Peyer's patch (tissue), 4 donors: ENCODE measurements at places on chromosomes 5 and 9. TPM values are rescaled to one million over a fixed set of nuclear protein-coding genes. Genes with fewer than 3 reads are reported as not detected.

GRCh38 chr5:11121885-11122284, 360.9 kb upstream of the DAP start:
- no peaks in the 10 kb centered on the region for H3K36me3 ChIP-seq
- H3K4me3 ChIP-seq: no peak overlapping the region
- DNase-seq: no peak
- H3K27ac ChIP-seq: no peak overlapping the region
- H3K4me1 ChIP-seq: no peaks in the 10 kb centered on the region

GRCh38 chr5:155485386-155485785, 471.8 kb downstream of the KIF4B start:
- no peak overlapping the region for H3K27ac ChIP-seq
- H3K4me1 ChIP-seq: no peaks in the 10 kb centered on the region
- H3K27me3 ChIP-seq: no peaks in the 10 kb centered on the region

- no peaks in the 10 kb centered on the region for H3K27me3 ChIP-seq
- no peak for DNase-seq
- no peak overlapping the region for H3K27ac ChIP-seq
Measured at GRCh38 chr9:83188277-83188676, 125.3 kb upstream of the RASEF start.

DNA sequence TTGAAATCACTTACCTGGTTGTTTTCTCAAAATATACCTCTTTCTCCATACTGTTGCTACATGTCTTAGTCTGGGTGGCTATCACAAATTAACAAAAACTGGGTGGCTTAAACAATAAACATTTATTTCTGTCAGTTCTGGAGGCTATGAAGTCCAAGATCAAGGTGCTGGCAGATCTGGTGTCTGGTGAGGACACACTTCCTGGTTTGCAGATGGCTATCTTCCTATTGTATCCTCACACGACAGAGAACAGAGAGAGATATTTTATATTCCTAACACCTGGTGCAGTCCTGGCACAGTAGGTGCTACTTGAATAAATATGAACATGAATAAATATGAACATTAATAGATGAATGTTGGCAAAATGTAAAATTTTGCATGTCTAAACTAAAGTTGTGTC, 164.3 kb upstream of the ACOT12 start:
- DNase-seq: no peak
- no peak overlapping the region for H3K27ac ChIP-seq
- no peak overlapping the region for H3K4me3 ChIP-seq
- H3K27me3 ChIP-seq: no peaks in the 10 kb centered on the region

DNA sequence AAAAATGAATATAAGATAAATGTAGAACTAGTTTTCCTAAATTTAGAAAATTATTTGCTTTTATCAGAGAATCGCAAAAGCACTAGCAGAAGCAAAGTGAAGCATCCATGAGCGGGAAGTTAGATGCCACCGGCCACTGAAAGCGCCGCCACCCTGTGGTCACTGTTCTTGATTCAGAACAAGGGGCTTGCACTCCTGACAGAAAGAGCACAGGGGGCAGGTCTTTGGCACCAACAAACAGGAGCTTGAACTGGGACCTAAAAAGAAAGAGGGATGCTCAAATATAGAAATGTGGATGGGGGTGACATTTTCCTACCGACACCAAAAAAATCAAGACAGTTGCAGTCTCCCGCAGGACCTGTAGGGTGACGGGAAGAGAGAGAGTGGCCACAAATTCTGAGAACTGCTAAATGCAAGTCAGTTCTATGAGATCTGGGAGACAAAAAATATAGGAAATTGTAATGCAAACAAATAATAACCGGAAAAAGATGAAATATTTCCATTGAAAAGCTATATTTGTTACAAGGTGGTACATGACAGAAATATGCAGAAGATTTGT, 144.3 kb downstream of the CDH12 start:
- no peaks in the 10 kb centered on the region for H3K27me3 ChIP-seq
- no peak overlapping the region for H3K4me3 ChIP-seq
- no peaks in the 10 kb centered on the region for H3K4me1 ChIP-seq
- no peaks in the 10 kb centered on the region for H3K36me3 ChIP-seq
- H3K27ac ChIP-seq: no peak overlapping the region
- no peak for DNase-seq

The C9orf43 gene
- 5.0 TPM for total RNA-seq

The PHYHD1 gene
- not detected for total RNA-seq

GRCh38 chr5:3127423-3127911, 376.0 kb upstream of the IRX2 start:
- no peak overlapping the region for H3K4me3 ChIP-seq
- H3K36me3 ChIP-seq: no peaks in the 10 kb centered on the region
- H3K4me1 ChIP-seq: no peaks in the 10 kb centered on the region
- DNase-seq: no peak
- H3K27ac ChIP-seq: no peak overlapping the region
- H3K27me3 ChIP-seq: no peaks in the 10 kb centered on the region

DNA sequence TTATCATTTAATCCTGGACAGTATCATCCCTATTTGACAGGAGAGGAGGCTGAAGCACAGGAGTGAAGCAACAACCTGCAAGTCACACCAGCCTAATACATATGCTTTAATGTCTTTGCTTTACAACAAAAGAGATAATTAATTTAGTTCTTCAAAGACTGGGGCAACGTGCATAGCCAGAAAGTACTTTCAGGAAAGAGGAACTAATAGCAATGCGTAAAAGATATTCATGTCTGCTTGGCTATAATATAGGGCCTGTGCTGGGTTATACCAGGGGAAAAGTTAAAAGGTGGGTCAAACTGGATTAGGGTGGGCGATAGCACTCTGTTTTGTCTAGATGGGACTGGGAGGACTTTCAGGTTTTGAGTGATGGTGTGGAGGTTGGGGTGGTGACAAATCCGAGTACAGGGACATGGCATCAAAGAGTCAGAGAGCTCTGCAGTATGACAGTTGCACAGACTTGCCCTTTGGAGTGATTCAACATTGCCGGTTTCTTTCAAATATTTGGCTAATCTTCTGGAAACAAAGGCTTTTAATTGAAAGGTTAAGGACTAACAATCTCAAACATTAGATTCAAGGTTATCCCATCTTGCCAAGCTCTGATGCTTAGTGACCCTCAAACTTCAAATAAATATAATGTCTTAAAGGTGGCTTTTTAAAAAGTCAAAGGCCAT, 11.9 kb downstream of the DAB2 start:
- no peaks in the 10 kb centered on the region for H3K36me3 ChIP-seq
- no peak for DNase-seq
- H3K27me3 ChIP-seq: no peaks in the 10 kb centered on the region
- no peaks in the 10 kb centered on the region for H3K4me1 ChIP-seq

DNA sequence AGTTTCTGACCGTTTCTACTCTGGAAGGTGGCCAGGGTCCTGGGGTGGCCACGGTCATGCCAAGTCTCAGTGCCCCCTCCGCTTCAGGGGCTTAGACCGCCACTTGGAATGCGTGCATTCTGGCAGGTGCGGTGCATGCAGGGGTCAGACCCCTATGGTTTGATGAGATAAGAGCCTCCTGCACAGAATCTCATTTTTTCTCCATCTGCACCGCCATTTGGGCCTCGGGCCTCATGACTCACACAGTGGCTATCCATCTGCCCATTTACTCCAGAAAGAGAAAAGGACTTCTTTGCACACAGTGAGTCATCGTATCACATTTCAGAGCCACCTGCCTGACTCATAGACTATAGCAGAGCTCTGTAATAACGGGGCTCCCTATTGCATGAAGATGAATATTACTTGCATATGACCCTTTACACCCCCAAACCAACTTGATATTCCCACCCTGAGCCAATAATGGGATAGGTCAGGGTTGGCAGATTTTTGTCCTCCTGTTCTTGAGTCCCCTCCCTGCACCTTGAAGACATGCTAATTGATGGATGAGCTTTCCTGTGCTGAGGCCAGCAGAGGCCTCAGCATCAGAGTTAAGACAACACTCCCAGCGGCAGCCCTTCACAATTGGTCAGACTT, 157.4 kb downstream of the NR3C1 start:
- no peaks in the 10 kb centered on the region for H3K36me3 ChIP-seq
- H3K27me3 ChIP-seq: no peaks in the 10 kb centered on the region
- no peak for DNase-seq
- no peak overlapping the region for H3K27ac ChIP-seq
- peaks cover 8% of the 10 kb centered on the region for H3K4me1 ChIP-seq
- no peak overlapping the region for H3K4me3 ChIP-seq

The DDX41 gene
- 125 TPM for total RNA-seq
